ENCODE measurements at places on chromosomes 13 and 19.

DNA sequence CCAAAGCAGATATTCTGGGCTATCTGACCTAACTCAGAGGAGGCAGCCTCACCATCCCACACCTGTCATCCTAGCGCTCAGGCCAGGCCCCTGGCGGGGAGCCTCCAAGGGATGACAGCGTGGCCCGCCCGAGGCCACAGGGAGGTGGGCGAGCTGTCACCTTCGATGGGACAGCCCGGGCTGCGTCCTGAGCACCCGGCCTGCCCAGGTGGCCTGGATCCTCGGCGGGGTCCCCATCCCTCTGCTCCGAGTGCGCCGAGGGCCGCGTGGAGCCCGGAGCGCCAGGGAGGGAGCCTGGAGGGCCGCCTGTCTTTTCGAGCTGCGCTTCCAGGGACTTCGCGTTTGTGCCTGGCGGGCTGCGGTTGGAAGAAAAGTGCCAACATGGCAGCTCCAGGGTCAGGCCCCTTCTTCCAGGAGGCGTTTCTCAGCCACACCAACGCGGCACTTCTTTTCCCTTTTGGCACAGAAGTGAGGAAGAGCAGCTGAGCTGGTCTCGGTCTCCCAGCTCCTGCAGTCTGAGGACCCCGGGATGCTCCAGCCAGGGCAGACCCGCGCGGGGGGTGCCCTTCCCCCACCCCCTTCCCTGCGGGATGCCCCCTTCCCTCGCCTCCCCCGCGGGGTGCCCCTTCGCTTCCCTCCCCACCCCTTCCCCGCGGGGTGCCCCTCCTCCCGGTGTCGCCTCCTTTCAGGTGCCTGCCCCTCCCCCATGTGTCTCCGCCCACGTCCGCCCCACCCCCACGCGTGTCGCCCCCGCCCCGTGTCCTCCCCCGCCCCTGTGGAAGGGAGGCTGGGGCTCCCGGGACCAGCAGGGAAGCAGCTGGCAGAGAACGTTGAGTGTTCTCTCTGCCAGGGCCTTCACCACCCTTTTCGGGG is 42.3 kb downstream of the GJA3 start:
- peak; percentile 61 for DNase-seq

DNA sequence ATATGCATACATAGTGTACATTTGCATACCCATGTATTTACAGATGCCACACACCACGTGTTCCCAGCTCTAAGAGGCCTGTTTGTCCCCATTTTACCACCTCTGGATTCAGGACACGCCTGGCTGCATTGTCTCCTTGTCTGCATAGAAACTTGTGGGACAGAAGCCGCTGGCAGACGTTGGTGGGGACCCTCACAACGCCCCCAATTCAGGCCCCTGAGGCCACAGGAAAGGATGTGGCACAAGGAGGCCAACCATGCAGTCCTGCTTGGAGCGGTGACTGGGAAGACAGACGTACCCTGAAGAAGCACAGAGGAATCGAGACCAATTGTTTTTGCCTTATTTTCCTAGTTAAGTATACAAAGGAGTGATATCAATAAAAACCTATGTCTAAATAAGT is 96.1 kb downstream of the ANKRD10 start:
- DNase-seq = no peak

DNA sequence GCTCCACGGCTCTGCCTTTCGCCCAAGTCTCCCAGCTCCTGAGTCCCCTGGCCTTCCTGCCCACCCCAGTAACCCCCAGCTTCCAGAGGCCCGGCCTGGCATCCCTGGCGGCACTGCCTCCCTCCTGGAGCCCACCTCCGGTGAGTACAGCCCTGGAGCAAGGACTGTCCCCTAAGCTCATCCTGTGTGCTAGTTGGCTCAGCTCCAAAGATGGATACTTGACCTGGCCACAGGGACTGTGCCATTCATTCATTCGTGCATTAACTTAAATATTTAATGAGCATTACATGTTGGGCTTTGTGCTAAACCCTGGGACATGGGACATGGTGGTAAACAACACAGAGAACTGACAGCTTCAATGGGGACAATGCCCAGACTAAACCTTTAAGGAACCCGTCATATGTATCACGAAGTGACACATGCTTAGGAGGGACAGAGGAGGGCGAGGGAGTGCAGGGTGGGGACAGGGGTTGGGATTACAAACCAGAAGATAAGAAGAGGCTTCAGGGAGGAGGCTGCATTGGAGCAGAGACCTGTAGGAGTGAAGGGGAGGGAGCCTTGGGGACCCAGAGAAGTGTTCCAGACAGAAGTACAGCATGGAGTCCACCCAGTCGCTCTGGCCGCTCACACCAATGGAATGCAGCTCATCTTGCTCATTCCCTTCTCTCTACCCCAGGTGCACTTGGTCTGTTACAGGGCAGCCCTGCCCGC is 6.9 kb upstream of the OVOL3 start:
- no peak for DNase-seq

DNA sequence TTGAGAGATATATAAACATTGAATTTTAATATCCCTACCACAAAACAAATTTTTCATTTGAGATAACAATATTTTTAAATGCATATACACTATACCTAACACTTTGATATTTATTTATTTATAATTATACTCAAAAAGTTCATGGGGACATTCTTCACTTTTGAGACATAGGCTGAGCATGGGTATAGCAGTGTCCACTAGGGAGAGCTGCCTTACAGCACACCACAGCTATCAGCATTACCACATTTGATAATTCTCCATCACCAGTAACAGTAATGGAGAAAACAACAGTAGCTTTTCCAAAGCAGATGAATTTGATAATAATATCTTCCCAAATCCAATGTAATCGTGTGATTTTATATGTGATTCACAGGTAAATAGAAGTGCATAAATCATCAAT is 626.1 kb downstream of the DACH1 start:
- no peak for DNase-seq

GRCh38 chr13:53105890-53106289 is 77.3 kb downstream of the OLFM4 start:
- no peak for DNase-seq

GRCh38 chr13:81334481-81334880 is 993.6 kb upstream of the SPRY2 start:
- DNase-seq = no peak

GRCh38 chr19:48596679-48597465 is 9.7 kb upstream of the SPACA4 start:
- DNase-seq = peak; percentile 69

DNA sequence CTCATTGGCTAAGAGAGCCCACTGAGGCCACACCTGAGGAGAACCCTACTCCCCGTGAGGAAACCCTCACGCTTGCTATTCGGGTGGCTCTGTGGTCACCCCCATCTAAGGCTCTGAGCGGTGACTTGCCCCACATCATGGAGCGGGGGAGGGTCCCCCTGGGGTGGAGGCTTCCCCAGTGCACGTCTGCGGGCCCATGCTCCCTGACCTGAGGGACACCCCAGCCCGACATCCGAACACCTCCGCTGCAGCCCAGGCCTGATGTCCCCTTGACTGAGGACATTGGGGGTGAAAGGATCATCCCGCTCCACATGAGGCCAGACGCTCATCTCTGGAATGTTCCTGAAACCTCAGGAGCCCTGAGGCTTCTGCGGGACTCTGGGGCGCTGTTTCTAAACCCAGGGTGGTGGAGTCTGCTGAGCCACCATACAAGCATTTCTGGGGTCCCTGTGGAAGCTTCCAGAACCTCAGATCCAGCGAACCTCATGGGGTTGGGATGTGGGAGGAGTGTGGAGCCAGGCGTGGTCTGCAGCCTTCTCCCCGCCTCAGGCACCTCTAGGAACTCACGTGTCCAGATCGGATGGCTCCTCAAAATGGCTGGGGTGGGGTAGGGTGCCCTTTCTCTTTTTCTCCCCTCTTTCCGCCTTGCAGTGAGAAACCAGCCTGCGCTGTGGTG is 19.9 kb downstream of the TMED1 start:
- DNase-seq = no peak

- DNase-seq = no peak
These were observed 43.0 kb downstream of the RB1 start for GRCh38 chr13:48346583-48346982.

- no peak for DNase-seq
These were observed 92.0 kb downstream of the DGKH start for GRCh38 chr13:42140494-42140893.

GRCh38 chr19:13155472-13156359 is 5.5 kb downstream of the IER2 start:
- DNase-seq = peak; percentile 88

DNA sequence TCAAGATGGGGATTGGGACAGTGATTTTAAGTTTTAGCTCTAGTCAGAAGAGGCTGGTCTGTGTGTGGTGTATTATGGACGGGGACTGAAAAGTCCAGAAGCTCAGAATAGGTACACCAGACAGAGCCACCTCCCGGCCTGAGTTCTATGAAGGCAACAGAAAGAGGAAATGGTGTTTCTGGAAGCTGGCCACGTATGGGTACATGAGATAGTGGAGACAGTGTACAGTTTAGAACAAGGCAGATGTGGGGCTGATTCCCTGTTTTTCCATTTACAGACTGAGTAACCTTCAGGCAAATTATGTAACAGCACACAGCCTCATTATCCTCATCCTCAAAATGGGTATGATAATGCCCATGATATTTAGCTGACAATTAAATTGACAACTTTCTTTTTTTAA is 1.3 kb downstream of the ZNF175 start:
- DNase-seq = no peak

DNA sequence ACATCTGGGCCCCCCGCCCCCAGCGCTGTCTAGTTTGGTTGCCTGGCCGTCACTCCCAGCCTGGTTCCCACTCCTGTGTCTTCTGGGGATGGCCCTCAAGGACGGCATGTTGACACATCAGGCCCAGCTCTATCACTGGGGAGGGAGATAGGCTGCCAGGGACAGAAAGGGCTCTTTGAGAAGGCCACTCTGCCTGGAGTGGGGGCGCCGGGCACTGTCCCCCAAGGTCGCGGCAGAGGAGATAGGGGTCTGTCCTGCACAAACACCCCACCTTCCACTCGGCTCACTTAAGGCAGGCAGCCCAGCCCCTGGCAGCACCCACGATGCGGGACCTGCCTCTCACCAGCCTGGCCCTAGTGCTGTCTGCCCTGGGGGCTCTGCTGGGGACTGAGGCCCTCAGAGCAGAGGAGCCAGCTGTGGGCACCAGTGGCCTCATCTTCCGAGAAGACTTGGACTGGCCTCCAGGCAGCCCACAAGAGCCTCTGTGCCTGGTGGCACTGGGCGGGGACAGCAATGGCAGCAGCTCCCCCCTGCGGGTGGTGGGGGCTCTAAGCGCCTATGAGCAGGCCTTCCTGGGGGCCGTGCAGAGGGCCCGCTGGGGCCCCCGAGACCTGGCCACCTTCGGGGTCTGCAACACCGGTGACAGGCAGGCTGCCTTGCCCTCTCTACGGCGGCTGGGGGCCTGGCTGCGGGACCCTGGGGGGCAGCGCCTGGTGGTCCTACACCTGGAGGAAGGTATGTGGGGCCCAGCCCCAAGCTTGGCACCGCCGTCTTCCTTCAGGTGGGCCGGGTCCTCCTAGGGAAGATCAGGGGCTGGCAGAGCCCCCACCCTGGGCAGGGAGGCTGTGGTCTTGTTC is at the start of gene AMH:
TSS of gene AMH (plus strand) at position 314 of the 857 bp plus-strand sequence. CDS start at position 324, 10 bp downstream.
- no peak for DNase-seq

DNA sequence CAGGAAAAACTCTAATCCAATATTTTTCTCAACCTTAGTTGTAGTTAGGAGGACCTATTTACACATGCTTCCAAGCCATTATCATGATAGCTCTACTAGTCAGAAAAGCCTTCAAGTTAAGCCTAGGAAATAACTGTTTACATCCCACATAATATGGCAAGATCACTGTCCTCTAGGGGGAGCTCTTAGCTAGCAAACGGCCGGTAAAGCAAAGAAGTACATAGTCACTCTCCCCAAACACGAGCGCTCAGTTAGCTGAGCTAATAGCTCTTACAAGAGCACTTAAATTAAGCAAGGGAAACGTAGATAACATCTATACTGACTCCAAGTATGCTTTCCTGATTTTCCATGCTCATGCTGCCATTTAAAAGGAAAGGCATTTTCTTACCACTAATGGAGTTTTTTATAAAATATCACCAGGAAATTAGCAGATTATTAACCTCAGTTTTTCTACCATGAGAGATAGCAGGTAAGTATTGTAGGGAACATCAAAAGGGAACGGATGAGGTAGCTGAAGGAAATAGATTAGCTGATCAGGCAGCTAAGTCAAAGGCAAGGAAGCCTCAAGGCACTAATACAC is 100.6 kb upstream of the PABPC3 start:
- DNase-seq = peak; percentile 68

GRCh38 chr19:38617764-38618589 is at the start of gene MAP4K1:
TSS of gene MAP4K1 (minus strand) at chr19:38617953. CDS start at chr19:38617895, 58 bp downstream.
- peak; percentile 64 for DNase-seq

GRCh38 chr19:34994643-34995541 is 5.2 kb upstream of the GRAMD1A start:
- no peak for DNase-seq

- peak; percentile 45 for DNase-seq
These were observed 1.3 kb downstream of the UBL3 start for GRCh38 chr13:29849071-29849631.

- DNase-seq = no peak
These were observed 81.6 kb upstream of the TM9SF2 start for GRCh38 chr13:99419591-99420243.

DNA sequence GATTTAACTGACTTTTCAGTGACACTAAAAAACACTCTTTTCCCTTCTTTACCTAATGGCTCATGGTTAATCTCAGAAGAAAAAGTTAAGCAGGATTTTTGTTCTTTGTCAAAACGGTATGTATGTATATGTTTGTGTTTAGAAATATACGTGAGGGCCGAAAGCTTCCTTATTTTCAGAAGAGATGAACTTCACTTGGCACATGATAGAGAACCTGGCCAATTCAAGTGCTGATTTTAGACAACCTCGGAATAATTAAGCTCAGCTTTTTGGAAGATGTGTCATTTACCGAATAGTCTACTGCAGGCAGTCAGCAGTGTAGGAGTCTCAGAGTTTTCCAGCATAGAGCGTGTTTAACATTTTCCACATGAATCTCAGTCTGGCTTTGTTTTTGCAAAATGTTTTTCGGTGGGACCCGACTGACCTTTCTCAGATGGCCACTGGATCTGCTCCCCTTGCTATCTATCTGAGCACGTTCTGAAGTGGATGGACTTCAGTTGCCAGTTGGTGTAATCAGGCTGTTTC is 4.6 kb downstream of the RNASEH2B start:
- no peak for DNase-seq

DNA sequence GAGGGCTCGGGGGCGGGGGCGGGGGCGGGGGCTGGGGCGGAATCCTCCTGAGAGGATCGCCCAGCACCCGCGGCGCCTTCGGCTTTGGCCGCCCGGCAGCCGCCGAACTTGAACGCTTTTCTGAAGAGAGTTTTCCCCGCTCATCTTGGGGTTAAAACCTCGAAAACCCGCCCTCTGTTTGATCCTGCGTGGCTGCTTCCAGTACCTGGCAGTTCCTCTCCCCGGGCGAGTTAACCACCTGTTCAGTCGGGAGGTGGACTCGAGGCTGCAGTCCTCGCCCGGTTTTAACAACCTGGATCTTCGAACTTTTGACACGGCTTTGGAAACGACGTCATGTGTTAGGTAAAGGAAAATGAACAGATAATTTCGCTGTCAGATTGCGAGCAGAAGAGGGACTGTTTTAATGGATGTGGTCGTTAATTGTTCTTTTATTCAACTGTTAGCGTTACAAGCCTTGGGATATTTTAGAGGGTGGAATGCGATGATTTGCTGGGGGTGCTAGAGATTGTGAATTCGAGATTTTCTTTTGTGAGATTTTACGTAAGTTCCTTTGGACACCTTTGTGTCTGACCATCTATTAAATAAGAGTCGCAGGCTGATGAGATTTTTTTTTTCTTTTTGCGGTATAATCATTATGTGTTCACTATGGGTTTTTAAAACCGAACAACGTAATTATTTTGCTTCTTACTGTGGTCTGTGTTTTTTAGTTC is 1.0 kb downstream of the FNDC3A start:
- no peak for DNase-seq

GRCh38 chr13:32695602-32696250 is 109.5 kb downstream of the PDS5B start:
- no peak for DNase-seq

- no peak for DNase-seq
These were observed 2.5 kb downstream of the NFIC start for GRCh38 chr19:3368848-3369336.

All from CD4-positive, alpha-beta T cell treated with Interleukin-12 subunit alpha and Interleukin-12 subunit beta, for 1 hour (primary cell).